Placental pericyte (primary cell): ENCODE measurements at places on chromosomes 2 and 18. TPM values are rescaled to one million over a fixed set of nuclear protein-coding genes. Genes with fewer than 3 reads are reported as not detected.

UGT1A3 gene
- not detected in 2 replicates for total RNA-seq

COL3A1 gene
- total RNA-seq, result 1,404 and 7,536 TPM in 2 replicates

NOSTRIN gene
- total RNA-seq, result under 0.01 and 1.0 TPM in 2 replicates

NPHP1 gene
- 2.4 and 3.3 TPM in 2 replicates for total RNA-seq

ANO7 gene
- total RNA-seq, result 0.22 and 1.7 TPM in 2 replicates

TBR1 gene
- total RNA-seq, result under 0.01 TPM in 1 of 2 replicates, not detected in the other

CPO gene
- total RNA-seq, result not detected in 2 replicates

AGPS gene
- total RNA-seq, result 34.6 and 53.4 TPM in 2 replicates

CYTIP gene
- not detected in 2 replicates for total RNA-seq

CYBRD1 gene
- 95.3 and 139 TPM in 2 replicates for total RNA-seq

ACKR3 gene
- 0.14 and 0.66 TPM in 2 replicates for total RNA-seq

AKAIN1 gene
- total RNA-seq, result not detected in 2 replicates

DHRS9 gene
- not detected in 2 replicates for total RNA-seq

DNAH7 gene
- total RNA-seq, result 0.22 and 1.1 TPM in 2 replicates

PKP4 gene
- 20.6 and 24.9 TPM in 2 replicates for total RNA-seq

CFC1 gene
- not detected in 2 replicates for total RNA-seq

GLS gene
- 211 and 239 TPM in 2 replicates for total RNA-seq

EVX2 gene
- not detected in 2 replicates for total RNA-seq

TCF23 gene
- not detected in 2 replicates for total RNA-seq

ADD2 gene
- 0.14 TPM in 1 of 2 replicates, not detected in the other for total RNA-seq

SKOR2 gene
- total RNA-seq, result not detected in 2 replicates

CHRNG gene
- not detected in 2 replicates for total RNA-seq

EVA1A gene
- total RNA-seq, result 36.5 and 51.3 TPM in 2 replicates
